ENCODE measurements at places on chromosomes 4 and X.

DNA sequence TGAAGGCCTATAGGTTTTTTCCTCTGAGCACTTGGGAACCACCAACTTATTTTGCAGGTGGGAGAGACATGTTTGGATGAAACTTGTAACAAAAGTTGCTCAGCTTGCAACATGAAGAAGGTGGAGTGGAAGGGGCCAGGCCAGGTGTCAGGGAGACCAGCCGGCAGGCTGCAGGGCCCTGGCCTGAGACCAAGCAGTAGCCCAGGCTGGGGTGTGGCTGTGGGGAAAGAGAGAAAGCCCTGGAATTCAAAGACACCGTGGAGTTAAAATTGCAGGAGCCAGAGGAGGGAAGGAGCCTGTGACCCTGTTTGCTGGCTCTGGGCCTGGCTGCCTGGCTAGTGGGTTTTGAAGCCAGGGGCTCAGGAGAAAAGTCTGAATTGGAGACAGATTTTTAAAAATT is 43.4 kb downstream of the EFNB1 start:
- DNase-seq = no peak

- DNase-seq = no peak
These were observed 189.8 kb upstream of the PPP1R2C start for GRCh38 chrX:42967681-42968300.

DNA sequence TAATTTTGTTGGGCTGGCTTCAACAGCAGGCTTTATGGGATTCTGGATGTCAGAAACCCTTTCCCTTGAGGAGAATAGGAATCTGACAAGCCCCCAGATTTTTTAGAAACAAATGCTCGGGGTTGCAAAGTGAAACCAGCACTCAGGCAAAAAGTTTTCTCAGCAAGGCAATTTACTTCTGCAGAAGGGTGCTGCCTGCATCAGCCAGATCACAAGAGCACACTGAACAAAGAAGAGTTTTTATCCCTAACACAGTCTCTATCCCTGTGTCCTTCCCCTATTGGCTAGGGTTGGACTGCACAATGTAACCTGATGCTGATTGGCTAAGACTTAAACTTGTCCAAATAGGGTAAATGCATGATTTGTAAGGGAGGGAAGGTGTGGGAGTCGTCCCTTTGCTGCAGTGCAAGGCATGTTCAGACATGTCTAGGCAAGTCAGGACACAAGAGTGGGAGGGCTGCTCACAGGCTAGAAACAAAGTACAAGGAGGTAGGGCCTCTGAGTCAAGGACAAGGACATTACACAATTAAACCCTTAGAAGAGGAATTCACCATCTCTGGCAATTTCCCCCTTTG is 175.8 kb downstream of the CCNG2 start:
- no peak for DNase-seq

- no peak for DNase-seq
These were observed 83.4 kb upstream of the MID1IP1 start for GRCh38 chrX:38717871-38718270.

DNA sequence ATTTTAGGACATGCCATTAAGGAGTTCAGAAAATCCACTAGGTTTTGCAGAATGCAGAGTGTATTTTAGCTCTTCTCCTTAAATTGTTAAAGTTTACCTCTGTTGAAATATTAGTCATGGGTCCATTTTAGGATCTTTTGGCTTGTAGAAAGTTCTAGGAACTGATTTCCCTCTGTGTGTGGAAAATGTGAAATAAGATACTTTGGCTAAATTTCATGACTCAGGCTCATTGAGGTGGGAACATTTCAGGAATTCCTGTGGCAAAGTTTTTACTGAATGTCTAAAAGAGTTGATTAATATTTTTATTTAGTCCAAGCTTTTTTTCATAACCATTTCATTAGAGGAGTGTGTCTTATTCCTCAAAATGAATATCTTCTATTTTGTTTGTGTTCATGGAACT is 7.0 kb downstream of the FHIP1A start:
- DNase-seq = no peak

Measured in cortex of kidney (tissue), 1 donor.